ENCODE measurements at places on chromosomes 11 and 22.
A peak's percentile ranks its signal among the peaks of the same experiment; 100 is the strongest.

DNA sequence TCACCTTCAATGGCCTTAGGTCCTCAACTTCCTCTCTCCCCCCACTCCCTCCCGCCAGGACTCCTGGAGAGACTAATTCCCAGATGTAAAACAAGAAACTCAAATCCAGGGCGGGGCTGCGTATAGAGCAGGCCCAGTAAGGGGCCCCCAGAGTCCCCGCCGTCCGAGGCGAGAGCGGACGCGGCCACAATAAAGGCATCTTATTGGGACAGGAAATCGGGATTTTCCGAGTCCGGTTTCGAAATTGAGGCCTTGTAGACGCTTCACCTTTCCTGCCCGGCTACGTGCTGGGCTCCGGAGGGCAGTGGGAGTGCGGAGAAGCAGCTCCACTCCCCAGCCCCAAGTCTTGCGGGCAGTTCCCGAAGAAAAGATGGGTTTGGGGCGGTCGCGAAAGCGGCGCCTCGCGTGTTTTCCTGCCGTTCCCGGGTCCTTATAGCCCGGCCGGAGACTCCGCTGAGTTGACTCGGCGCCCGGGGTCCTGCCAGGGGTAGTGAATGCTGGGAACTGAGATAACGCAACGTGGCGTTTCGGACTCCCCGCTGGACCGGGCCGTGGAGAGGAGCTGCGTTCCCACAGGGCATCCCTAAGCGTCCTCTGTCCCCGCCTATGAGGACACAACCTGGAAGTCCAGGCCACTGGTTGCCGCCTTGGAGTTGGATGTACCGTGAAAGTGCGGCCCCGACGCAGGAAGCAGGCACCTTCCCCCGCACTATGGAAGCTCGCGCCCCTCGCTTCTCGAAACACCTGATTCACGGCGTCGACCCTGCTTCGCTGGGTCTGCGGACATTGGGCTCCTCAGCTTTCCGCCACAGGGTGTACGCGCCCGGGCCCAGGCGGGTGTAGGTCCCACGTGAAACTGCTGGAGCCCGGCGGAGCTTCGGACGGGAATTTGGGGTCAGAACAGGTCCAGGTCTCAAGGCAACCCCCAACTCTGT, 4.8 kb upstream of the CHRM1 start:
- no peak for DNase-seq

- DNase-seq = no peak
Observed at GRCh38 chr11:98561877-98562395, 458.8 kb upstream of the CNTN5 start.

DNA sequence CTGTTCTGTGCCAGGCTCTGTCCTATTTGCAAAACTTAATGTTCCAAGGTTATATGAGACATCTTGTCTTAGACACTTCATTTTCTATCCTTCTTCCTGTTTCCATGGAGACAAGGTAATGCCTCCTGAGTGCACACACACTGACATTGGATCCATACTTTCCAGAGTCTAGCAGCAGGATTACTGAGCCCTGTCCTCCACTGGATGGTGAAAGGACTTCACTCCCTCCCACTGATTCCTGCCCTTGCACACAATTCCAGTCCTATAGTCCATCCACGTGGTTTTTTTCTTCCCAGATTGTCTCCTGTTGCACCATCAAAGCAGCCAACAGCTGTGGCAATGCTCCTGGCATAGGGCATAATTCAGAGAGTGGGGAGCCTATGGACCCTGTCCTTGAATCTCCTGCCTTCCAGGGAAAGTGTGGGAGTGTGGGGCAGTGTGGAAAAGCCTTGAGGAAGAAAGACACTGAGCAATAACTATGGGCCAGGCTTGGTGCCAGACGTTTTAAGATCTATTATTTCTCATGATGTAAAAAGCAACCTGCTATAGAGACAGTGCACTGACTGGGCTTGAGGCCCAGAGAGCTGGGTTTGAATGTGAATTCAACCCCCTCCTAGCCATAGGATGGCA, 31.3 kb downstream of the SERPINH1 start:
- DNase-seq = no peak

- DNase-seq = no peak
Observed at GRCh38 chr11:77278595-77279506, 22.6 kb downstream of the GDPD4 start.

DNA sequence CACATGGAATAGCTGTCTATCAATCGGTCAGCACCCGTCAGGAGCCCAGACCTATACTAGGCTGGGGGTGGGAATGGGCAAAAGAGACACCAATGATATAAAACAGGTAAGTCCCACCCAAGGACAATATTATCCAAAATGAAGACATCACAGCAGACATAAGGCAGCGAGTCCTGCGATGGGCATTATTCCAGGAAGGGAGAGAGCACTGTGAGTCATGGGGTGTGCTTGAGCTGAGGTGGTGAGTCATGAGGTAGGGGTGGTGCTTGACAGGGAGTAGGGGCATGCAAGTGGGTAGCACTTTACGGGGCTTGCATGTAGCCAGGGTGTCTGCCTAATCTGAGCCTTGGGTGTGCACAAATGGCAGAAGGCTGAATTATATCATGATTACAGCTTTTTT, 605.0 kb upstream of the CADM1 start:
- DNase-seq = peak; percentile 67

GRCh38 chr11:92122561-92122960, 102.1 kb upstream of the FAT3 start:
- no peak for DNase-seq

GRCh38 chr11:40291741-40292140, 1167.7 kb downstream of the LRRC4C start:
- DNase-seq = no peak

DNA sequence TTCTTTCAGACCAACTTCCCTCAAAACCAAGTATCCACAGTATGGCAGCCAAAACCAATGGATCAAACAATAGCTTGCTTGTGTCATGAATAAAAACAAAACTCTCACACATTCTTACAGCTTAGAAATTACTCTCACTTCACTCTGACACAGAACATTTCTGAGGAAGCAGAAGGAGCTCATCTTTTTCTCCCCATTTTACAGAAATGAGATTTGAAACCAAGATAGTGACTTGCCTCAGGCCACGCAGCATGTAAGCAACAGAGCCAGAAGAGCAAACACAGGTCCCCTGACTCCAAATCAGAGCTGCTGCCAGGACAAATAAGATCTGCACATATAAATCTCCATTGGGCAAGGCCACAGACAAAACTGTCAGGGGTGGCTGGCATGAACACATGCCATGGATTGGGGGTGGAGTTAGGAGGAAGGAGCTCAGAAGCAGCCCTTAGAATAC, 64.8 kb downstream of the RAB30 start:
- DNase-seq = no peak

All from LoVo (cell line).